ENCODE measurements at places on chromosomes 12 and 14.

DNA sequence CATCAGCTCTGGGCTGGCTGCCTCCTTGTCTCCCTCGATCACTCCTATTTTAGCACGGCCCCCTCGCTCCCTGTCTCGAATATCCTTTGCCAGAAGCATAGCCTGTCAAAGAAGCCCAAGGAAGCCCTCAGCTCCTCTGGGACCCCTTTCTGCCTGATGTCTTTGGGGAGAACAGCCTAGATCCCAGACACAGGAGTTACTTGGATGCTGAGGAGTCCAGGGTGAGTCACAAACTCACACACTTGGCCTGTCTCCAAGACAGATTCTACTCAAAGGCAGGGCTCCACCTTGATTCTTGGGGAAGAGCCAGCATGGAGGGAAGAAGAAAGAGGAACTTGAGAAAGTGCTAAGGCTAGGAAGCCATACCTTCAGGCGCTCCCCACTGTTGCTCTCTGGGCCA is 8.1 kb downstream of the AVIL start:
- no peak for DNase-seq

- DNase-seq = no peak
Observed at GRCh38 chr12:123242116-123242904, 9.1 kb downstream of the MTRFR start.

DNA sequence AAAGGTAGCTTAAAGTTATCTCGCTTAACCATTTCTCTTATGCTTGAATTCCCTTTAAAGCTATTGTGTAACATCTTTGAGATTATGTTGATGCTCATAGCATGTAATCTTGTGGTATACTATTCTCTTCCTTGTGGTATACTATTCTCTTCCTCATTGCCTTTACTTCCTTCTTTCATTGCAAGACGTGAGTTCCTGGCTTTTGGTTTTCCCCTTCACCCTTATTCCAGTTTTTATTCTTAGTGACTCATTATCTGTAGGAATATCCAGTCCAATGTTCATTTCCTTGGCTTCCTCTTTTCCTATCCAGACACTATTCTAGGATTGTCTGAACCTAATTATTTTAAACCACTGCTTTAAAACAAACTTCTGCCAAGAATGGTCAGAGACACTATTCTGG is 564.0 kb downstream of the CCER1 start:
- no peak for DNase-seq

DNA sequence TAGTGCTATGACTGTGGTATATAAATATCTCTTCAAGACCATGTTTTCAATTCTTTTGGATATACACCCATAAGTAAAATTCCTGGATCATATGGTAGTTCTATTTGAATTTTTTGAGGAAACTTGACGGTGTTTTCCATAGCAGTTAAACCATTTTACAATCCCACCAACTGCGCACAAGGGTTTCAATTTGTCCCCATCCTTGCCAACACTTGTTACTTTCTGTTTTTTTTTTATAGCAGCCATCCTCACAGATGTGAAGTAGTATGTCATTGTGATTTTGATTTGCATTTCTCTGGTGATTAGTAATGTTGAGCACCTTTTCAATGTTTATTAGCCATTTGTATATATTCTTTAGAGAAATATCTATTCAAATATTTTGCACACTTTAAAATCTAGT is 14.5 kb upstream of the A2M start:
- no peak for DNase-seq

GRCh38 chr12:40393026-40393425 is 168.2 kb downstream of the LRRK2 start:
- DNase-seq = no peak

GRCh38 chr12:1629338-1630132 is 504 bp downstream of the WNT5B start:
- peak; percentile 49 for DNase-seq

- DNase-seq = no peak
Observed at GRCh38 chr14:53620317-53620716, 336.3 kb downstream of the BMP4 start.

DNA sequence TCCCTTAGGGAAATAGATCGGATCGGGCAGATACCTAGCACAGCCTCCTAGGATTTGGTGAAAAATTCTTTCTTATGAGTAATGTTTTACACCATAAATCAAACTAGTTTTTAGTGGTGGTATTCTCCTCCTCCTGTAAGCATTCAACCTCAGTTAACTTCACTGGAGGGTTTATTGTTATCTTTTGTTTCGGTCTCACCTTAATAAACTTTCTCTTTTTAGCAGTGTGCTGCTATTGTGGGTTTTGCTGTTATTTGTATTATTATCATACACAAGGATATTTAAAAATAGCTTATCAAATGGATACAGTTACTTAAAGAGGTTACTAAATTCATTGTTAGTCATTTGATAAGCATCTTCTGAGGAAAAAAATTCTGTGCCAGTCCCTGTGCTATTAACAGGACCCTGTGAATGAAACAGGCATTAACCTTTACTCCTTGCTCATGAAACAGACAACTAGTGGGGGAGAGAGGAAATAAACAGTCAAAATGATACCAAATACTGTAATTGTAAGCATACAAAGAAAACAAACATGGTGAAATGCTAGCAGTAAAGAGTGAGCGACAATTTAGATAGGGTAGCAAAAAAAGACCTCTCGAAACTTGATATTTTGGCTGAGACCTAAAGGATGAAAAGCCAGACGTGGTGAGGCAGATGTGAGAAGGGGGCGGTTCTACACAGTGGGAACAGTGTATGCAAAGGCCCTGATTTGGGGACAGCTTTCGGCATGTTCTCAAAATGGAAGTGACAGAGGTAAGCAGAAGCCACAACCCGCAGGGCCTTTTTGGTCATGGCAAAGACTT is 178.7 kb upstream of the SOX5 start:
- no peak for DNase-seq

GRCh38 chr14:53144244-53144643 is 8.9 kb downstream of the DDHD1 start:
- DNase-seq = no peak

DNA sequence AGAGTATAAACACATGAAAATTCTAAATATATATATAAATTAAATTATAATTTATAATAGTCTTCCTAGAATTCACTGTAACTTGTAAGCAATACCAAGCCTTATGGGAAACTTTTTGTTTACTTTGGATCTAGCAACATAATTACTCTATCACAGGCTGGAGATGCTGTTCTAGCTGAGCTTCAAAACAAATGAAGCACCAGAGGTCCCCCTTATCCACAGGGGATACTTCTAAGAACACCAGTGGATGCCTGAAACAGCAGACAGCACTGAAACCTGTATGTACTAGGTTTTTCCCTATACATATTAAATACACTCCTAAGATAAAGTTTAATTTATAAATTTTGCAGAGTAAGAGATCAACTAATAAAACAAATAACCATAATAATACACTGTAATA is 96.6 kb downstream of the CDK17 start:
- no peak for DNase-seq

DNA sequence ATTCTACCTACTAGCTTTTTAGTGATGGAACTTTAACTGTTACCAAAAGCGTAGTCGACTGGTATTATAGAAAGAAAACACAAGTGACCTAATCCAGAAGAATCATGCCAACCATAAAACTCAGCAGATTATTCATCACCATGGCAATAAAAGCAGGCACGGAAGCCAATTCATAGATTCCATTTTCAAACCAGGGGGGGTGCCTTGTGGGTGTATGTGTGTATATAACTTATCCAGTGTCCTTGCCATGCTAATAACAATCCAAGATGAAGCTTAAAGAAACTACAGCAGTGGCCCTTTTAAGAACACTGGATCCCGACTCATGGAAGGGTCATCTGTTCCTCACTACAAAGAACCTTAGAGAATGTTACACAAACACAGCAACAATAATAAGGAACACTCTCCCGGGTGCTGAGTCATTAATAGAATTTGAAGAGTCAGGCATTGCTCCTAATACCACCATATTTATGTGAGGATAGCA is 61.0 kb downstream of the EPS8 start:
- DNase-seq = no peak

- no peak for DNase-seq
Observed at GRCh38 chr12:68106160-68106559, 53.4 kb downstream of the IFNG start.

DNA sequence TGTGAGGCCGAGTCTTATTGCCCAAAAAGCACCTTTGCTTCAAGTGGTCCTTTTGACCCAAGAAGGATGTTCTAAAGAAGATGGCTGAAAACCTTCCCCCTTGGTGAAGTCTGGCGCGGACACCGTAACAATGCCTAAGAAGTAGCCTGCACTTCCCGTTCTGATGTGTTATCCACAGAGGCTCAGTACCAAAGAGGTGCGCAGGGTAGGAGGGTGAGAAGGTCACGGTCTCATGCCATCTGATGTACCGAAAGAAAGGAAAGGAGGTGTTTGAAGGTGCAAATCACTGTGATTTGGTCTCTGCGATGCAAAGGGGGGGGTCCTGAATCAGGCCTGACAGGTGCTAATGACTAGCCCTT is 9.9 kb downstream of the PEBP1 start:
- DNase-seq = no peak

GRCh38 chr12:22600181-22600580 is 24.8 kb upstream of the ETNK1 start:
- DNase-seq = no peak

DNA sequence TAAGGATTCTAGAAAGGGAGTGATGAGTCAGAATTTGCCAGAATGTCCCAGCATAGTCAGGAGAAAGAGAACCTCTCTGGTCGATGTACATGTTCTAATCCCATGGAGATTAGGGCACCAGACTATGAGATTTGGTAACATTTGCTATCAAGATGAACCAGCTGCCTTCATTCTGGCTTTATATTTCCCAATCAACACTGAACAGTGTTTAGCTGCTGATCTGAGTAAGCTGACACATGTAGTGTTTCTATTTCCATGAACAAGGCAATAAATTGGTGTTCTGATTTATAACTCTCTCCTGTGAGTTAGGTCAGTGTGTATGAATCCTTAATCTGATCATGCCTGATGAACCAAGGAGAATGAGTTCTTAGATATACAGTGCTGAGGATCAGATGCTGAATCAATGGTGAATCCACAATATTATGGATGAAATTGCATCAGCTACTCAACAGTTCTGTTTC is 158.0 kb upstream of the AMIGO2 start:
- DNase-seq = no peak

GRCh38 chr14:72776701-72777261 is 117.1 kb downstream of the DPF3 start:
- DNase-seq = no peak

DNA sequence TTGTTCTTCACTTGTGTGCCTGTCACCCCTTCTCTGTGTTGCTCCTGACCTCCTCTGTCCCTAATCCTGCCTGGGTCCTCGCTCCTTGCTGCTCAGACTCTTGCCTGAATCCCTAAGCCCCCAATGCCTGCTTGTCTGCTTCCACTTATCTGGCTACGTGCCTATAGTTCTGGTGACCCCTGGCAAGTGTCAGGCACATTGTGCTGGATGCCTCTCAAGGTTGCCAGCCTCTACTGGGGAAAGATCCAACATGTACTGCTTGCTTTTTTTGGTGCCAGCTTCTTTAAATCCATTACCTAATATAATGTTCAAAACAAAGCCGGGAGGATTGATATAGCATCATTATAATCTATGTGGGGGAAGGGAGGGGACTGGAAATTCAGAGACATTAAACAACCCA is 448.0 kb upstream of the CCDC196 start:
- no peak for DNase-seq

- DNase-seq = no peak
Observed at GRCh38 chr12:110689281-110690126, 589 bp upstream of the HVCN1 start.

- DNase-seq = no peak
Observed at GRCh38 chr12:57576613-57577160, 14.3 kb upstream of the PIP4K2C start.

- DNase-seq = no peak
Observed at GRCh38 chr12:110725267-110725666, 17.4 kb downstream of the PPP1CC start.

Data from NCI-H526 treated with DMSO at 0.1 percent for 48 hours (cell line).